ENCODE measurements at places on chromosomes 1 and 21.
A peak's percentile ranks its signal among the peaks of the same experiment; 100 is the strongest.

- DNase-seq = no peak
Observed at GRCh38 chr1:178495158-178495557, 1.6 kb downstream of the CLEC20A start.

GRCh38 chr1:154807048-154807591 lies 63.0 kb downstream of the KCNN3 start:
- DNase-seq = no peak

DNA sequence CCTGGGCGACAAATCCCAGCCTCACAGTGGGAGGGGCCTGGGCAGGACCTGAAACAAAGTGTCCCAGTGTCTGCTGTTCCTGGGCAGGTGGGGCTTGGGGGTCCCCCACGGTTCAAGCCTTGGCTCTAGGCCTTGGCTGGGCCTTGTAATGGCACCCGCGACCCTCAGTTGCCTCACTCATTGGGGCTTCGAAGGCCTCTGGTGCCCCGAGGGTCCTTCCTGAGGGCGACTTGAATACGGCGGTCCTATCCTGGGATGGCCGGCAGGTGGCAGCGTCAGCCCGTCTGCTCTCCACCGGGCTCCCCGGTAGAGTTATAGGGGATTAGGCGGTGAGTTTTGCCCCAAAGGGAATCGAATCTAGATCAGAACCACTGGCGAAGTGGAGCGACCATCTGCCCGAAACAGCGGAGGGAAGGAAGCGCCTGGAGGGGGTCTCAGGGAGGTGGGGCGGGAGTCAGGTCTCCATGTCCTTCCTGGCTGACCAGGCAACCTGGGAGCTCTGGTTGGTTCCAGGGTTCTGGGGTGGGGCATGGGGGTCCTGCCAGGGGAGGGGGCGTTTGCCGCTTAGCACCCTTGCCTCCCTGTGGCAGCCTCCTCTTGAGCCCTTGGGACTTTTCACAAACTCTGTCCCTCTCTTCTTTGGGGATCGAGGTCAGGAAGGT lies 2.1 kb upstream of the PEX10 start:
- DNase-seq = peak; percentile 74

DNA sequence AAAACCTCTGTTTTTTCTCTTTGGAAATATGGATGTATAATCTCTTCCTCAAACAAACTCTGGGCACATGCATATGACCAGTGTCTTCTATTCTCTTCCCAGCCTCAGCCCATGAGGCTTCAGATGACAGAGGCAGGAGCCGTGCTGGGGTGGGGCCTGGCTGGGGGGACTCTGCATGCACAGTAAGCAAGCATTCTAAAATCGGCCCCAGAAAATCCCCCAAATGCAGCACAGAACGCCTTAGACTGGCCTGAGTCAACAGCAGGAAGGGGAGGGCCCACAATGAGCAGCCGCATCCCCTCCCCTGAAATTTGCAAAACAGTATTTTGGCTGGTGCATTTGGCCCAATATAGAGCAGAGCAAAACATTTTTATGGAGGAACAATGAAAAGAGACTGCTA lies 47.8 kb downstream of the ITPKB start:
- peak; percentile 28 for DNase-seq

DNA sequence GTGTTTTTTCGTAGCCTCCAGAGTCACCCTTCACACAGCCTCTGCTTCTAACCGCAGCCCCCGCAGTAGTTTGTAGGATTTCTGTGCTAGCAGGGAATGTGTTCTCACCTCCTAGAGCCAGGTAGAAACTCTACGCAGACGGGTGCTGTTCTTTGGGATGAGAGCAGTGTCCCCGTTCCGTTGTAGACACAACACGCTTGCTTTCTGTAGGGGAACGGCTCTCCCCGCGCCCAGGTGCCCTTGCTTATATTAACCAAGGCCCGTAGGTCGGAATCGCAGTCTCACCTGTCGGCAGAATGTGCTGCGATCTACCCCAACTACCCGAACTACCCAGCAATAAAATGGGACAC lies 111.8 kb upstream of the NBPF11 start:
- DNase-seq = no peak

DNA sequence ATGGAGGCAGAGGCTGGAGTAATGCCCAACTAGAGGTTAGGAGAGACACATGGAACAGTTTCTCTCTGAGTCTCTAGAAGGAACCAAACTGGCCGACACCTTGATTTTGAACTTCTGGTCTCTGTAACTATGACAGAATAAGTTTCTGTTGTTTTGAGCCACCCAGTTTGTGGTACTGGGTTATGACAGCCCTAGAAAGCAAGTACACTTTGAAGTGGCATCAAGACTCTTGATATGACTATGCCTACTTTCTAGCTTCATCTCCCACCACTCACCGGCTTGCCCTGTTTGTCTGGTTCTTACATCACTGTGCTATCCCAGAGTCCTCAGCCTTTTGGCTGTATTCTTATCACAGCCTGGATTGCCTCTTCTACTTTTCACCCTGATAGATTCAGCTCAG lies 230.3 kb upstream of the USP24 start:
- no peak for DNase-seq

GRCh38 chr1:193654951-193655735 lies 468.7 kb upstream of the B3GALT2 start:
- DNase-seq = no peak

GRCh38 chr1:54137534-54138061 lies 15.2 kb downstream of the CDCP2 start:
- DNase-seq = no peak

DNA sequence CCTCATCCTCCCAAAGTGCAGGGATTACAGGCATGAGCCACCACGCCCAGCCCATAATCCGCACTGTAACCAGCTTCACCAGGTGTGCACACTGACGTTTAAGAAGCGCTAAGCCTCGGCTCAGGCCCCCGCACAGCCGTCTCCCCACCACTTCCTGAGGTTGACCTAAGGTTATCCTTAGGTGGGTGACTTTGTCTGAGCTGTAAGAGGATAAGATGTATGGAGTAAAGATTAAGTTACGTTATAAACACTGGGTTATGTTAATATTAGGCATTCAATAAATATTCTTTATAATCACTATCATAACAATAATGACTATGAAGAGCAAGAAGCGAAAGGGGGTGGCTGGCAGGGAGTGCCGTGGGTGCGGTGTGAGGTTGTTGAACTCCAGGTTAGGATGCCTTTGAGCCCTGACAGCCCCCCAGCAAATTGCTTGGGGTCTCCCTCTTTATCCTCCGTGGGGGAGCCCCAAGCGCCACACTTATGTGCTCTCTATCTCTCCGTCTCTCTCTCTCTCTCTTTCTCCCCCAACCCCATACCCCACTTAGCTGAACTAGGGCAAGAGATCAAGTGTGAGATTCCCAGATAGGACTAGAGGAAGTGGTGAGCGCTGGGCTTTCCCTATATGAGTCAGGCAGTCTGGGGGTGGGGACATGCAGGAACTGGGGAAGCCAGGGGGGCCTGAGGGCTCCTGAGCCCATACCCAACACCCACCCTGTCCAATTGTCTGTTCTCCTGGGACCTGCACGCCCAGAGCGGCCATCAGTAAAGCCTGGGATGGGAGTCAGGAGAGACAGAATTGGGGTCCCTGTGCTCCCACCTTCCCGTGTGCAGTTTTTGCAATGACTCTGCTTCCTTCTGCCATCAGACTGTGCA lies 7.6 kb downstream of the EFHD2 start:
- no peak for DNase-seq

DNA sequence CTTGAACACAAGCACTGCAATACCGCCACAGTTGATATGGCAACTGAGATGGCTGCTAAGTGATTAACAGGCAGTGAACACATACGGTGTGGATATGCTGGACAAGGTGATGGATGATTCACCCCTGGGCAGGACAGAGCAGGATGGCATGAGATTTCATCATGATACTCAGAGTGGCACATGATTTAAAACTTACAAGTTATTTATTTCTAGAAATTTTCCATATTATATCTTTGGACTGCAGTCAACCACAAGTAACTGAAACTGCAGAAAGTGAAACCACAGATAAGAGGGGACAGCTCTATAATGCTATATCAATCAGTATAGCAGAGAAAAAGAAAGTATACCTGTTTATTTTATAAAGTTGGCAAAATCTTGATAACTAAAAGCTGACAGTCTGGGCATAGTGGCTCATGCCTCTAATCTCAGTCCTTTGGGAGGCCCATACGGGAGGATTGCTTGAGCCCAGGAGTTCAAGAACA lies 47.9 kb downstream of the PHACTR4 start:
- DNase-seq = no peak

DNA sequence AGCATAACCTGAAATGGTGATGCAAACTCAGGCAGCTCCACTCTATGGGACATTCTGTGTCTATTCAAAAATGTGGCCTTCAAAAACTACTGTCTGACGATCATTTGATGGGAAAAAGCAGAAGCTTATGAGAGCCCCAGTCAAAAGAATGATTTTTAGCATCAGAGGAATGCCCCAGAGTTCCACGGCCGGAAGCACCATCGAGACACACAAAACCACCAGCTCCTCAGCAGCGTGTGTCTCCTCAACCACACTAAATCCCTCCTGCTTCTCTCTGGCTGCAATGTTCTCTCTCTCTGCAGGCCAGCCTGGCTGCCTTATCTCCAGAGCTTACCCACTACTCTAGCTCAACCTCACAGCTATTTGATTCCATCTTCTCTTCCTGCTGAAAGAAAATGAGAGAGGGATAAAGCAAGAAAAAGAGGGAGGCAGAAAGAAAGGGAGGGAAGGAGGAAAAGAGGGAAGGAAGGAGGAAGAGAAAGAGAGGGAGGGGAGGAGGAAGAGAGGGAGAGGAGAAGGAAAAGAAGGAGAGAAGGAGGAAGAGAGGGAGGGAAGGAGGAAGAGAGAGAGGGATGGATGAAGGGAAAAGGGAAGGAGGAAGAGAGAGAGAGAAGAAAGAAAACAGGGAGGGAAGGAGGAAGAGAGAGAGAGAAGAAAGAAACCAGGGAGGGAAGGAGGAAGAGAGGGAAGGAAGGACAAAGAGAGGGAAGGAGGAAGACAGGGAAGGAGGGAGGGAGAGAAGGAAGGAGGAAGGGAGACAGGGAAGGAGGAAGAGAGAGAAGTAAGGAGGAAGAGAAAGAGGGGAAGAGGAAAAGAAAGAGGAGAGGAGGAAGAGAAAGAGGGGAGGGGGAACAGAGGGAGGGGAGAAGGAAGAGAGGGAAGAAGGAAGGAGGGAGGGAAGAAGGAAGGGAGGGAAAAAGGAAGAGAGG lies 33.5 kb upstream of the LAPTM5 start:
- no peak for DNase-seq

- DNase-seq = no peak
Observed at GRCh38 chr1:198168227-198168626, 11.4 kb downstream of the NEK7 start.

DNA sequence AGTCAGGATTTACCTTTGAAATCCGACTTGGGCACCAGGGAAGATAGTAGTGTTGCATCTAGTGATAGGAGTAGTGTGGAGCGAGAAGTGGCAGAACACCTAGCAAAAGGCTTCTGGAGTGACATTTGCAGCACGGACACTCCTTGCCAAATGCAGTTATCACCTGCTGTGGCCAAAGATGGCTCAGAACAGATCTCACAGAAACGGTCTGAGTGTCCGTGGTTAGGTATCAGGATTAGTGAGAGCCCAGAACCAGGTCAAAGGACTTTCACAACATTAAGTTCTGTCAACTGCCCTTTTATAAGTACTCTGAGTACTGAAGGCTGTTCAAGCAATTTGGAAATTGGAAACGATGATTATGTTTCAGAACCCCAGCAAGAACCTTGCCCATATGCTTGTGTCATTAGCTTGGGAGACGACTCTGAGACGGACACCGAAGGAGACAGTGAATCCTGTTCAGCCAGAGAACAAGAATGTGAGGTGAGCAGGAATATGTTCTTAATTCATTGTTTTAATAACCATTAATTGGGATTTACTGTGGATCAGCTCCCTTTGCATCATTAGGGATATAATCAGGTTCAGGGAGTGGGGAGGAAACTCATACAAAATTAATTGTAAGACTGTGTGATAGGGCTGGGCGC lies 28.3 kb downstream of the BACH1 start:
- DNase-seq = no peak

DNA sequence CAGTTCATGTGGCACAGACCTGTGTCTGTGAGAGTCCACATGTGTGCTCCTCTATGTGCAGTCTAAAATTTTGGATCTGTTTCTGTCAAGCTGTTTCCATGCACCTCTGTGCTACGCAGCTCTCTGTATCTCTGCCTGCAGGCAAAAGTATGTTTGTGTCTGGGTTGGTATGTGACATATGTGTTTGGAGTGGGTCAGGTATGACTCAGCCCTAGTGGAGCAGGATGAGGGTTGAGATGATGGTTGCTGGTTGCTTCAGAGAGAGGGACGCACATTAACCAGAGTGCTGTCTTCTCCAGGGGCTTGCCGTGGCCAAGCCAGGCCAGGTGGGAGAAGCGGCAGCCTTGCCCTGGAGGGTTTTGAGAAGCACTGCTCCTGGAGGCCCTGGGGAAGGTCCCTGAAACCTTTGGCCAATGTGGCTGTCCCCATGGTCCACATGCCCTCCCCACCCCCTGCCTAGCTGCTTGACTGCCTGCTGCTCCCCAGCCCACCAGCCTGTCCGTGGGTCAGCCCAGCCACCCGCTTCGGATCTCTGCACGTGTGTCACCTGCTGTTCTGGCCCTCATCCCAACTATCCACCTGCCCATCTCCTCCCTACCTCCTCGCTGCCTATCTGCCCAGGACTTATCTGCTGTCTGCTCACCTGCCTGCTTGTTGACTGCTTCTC lies 4.1 kb upstream of the EVA1B start:
- DNase-seq = no peak

DNA sequence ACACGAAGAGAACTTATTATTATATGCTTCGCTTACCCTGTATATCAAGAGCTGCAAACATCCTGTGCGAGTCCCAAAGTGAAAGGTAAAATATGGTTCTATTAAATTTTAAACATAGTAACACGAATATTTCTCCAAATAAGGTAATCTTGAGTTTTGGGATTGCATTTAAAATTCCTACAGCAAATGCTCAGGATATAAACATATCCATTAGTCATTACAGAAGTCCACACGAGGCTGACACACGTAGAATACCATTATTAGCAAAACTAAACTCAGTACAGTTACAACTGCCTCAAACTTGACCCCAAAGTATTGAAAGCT lies 282 bp upstream of the LYPLAL1 start:
- no peak for DNase-seq

GRCh38 chr1:16187748-16188401 lies 24.6 kb downstream of the ARHGEF19 start:
- DNase-seq = peak; percentile 62

DNA sequence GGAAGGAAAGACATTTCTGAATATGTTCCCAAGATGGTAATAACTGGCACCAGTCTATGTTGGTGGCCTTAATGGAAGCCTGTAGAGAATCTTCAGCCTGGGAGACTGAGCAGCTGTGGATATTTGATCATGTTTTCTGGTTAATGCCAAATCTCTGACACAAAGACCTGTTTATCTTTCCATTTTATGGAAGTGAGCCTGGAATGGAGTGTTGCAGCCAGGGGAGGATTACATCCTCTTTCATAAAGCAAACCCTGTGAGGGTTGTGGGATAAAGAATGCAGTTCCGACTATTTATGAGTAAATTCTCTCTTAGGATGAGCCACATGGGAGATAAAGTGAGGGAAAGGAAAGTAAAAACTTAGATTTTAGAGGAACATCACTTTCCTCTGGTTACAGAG lies 144.1 kb downstream of the PCP4 start:
- DNase-seq = no peak

- no peak for DNase-seq
Observed at GRCh38 chr21:36175771-36176565, 19.3 kb downstream of the DOP1B start.

All from stimulated activated CD8-positive, alpha-beta memory T cell treated with anti-CD3 and anti-CD28 coated beads, Interleukin-15, amount 100 ng/mL, for 1 hour (primary cell).